ENCODE measurements at places on chromosomes 13 and 19.

- no peak for DNase-seq
Measured at GRCh38 chr13:48985756-48986155, 10.0 kb downstream of the FNDC3A start.

- DNase-seq: peak; percentile 58
Measured at GRCh38 chr19:9917321-9917720, 19.0 kb downstream of the OLFM2 start.

GRCh38 chr13:73872397-73872796 is 261.8 kb downstream of the KLF12 start:
- DNase-seq: no peak

DNA sequence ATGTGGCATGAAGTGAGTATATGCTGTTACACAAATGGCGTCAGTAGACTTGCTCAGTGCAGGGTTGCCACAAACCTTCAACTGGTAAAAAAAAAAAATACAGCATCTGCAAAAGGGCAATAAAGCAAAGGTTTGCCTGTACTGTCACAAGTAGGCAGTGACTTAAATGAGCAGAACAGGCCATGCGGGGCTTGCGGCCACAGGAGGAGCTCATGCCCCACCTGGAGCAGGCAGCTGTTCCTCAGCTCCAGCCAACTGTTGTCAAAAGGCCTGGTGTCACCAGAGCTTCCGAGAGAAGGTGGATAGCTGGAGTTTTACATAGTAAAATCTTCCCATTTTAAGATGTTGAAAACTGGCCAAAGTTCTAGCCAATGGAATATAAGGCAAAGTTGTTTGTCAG is 7.7 kb downstream of the ATP7B start:
- DNase-seq: no peak

DNA sequence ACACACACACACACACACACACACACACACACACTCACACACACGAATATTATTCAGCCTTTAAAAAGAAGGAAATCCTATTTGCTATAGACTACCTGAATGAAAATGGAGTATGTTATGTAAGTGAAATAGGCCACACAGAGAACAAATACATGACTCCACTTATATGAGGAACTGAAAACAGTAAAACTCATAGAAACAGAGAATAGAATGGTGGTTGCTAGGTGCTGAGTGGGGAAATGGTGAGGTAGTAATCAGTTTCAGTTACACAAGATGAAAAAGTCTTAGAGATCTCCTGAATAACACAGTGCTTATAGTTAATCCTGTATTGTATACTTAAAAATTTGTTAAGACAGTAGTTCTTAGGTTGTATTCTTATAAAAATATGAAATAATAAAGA is 8.2 kb downstream of the ZNF677 start:
- no peak for DNase-seq

DNA sequence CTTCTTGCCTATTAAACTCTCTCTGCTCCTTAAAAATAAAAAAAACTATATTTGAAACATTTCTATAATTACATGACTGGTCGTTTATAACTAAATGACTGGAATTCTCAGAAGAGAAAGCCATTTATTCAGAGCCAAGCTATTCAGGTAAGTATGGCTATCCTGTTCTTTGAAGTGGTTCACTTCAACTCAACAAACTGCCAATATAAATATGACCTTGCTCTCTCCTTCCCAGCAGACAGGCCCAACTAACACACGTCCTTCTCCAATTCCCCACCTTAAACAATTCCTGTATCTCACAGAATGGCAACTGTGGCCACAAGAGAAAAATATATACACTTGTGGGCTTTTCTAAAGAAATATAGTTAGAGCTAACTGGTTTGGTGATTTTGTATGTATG is 153.9 kb downstream of the MIPEP start:
- no peak for DNase-seq

DNA sequence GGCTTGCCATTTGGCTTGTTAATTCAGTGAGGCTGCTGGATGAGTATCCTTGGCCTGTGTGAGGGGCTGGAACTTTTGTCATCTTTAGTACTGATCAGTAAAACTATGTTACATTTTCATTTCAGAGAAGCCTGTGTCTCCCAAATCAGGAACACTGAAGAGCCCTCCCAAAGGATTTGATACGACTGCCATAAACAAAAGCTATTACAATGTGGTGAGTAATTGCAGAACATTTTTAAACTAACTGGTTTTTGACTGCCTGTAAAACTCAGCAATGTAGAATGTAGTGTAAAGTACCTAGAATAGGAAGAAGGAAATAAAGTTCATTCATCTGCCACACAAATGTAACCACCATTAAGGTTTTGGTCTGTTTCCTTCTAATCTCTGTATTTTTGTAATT is 87.4 kb upstream of the TEX29 start:
- DNase-seq: no peak

DNA sequence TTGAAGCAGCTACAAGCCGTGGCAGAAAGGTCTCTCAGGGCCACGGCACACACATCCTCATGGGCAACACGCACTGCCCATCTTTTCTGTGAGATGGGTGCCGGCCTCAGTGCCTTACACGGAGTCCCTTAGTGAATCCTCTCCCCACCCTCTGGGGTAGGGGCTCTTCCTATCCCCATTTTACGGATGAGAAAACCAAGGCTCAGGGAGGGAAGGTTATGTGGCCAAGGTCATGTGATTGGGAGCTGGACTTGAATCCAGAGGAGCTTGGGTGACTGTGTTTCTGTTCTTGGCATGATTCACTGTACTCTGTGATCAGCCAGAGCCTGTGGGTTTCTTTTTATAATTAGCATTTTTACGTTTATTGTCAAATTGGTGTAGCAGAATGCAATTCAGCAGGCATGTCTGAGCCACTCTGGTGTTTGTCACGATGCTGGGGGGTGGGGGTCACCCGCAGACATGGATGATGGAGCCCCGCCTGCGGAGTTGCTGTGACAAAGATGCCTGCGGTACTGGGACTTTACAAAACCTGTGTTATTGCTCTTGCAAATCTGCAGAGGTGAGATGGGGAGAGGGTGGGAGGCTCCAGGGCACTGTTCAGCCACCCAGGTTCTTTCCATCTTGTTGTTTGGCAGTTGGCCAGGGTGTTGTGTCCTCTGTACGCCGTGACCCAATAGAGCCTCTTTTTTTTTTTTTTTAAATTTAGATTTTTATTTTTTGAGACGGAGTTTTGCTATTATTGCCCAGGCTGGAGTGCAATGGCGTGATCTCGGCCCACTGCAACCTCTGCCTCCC is 4.5 kb downstream of the SCN1B start:
- DNase-seq: no peak

DNA sequence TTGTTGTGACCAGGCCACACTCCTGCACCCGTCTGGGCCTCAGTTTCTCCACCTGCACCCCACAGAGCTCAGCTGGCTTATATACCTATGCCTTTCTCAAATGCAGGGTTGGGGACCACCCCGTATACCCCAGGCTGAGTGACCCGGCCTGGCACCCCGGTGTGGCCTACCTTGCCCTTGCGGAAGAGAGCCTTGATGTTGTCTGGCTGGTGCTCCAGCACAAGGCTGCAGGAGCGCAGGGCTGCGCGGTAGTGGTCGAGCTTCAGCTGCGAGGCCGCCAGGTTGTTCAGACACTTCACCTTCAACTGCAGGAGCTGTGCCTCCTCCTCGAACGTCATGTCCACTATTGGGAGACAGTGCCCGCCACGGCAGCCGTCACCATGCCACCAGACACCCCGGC is 5.9 kb downstream of the FKBP8 start:
- no peak for DNase-seq

- DNase-seq: no peak
Measured at GRCh38 chr19:17450264-17451075, 2.0 kb upstream of the TMEM221 start.

GRCh38 chr13:48093588-48093987 is 1.3 kb downstream of the MED4 start:
- DNase-seq: no peak

DNA sequence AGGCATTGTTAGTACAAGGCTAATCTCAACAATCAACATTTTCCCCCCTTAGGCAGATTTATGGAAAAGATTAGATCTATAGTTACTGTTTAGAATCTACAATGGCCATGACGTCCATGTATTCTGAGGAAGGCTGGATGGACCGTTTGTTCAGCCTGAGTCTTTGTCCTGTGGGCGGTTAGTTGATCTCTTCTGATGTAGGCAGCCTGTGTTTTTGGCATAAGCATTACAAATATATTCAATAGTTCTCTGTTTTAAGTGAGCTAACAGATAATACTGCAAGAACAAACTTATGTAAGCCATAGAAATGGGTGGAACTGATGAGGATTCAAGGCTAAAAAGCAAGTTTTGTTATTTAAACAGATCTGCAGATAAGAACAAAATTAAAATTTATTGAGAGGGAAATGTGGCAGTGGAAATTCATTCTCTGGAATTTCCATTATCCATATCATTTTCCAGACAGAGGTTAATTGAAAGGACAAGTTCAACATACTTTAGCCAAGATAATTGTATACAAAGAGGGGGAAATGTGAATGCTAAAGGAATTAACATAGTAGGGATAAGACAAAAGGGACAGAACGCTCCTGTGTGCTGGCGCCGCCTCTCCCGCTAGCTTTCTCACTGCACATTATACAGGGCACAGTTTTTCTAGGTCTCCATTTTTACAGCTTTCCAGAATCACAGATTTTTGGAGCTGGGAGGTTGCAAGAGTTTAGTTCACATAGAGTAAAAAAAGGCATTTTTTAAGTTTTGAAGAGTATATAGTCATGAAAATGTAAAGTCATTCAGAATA is 48.6 kb downstream of the FAM124A start:
- no peak for DNase-seq

- no peak for DNase-seq
Measured at GRCh38 chr13:40231311-40231710, 435.1 kb downstream of the FOXO1 start.

DNA sequence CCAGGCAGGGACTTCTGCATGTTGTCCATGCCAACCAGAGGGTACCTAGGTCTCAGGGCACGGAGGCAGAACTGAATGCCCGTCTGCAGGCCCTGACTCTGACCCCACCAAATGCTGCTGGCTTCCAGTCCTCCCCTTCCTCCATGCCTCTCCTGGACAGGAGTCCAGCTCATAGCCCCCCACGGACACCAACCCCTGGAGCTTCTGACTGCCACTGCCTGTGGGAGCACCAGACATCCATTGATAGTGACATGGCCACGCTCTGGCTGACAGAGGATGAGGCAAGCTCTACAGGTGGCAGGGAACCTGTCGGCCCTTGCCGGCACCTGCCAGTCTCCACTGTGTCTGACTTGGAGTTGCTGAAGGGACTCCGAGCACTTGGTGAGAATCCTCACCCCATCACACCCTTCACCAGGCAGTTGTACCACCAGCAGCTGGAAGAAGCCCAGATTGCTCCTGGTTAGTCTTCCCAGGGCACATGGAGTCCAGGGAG is 1.8 kb downstream of the ANKLE1 start:
- DNase-seq: no peak

GRCh38 chr19:6217752-6218334 is 61.9 kb downstream of the MLLT1 start:
- no peak for DNase-seq

DNA sequence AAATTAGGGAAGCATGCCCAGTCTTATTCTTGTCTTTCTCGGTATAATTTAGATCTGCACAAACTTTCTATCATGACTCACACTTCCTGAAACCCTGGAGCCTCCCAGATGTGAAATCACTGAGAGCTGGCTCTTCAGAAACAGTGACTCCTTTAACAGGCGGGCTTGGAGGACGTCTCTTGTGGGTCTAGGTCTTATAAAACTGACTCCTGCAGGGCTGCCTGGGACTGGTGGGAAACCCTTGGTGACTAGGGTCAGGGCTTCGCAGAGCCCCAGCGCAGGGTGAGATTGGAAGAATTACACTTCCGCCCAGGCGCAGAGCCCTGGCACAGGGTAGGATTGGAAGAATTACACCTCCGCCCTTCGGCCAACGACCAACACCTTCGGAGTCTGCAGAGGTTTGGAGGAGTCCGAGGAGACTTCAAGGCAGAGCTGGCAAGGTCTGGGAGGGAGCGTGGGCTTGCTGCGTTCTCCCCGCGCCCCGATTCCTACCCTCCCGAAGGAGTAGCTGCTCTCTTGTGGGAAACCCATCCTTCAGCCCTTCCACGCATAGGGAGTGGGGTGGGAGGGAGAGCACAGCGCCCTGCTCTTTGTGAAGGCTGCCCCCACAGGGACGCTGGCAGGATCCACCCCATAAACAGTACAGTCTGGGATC is 43.4 kb upstream of the MAP3K10 start:
- peak; percentile 28 for DNase-seq

Data from NCI-H460 (cell line).